Right renal pelvis (tissue), 4 donors: ENCODE measurements at places on chromosomes 1 and 21.

- no peak for DNase-seq
Measured at GRCh38 chr1:117341123-117341522, 26.1 kb upstream of the MAN1A2 start.

GRCh38 chr1:231091415-231091814 is 51.4 kb upstream of the FAM89A start:
- DNase-seq: no peak

GRCh38 chr1:67761091-67761490 is 72.2 kb downstream of the GNG12 start:
- no peak for DNase-seq

DNA sequence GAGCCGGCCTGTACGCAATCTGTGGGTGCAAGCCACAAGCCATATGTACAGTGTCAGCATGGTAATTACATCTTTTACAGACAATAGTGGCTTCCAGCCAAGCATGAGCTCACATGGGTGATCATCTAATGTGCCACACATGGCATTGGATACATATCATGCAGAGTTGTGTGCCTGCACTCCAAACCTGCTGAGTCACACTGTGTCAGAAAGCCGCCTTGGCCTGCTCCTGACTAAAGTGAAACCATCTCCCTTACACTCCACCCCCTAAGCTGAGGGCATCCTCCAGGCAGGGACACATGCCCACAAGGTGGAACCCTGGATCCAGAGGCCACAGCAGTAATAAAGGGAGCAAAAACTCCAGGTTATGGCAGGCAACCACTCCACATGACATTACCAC is 72.5 kb downstream of the KCNT2 start:
- no peak for DNase-seq

- no peak for DNase-seq
Measured at GRCh38 chr1:238139713-238140112, 249.0 kb upstream of the ZP4 start.

GRCh38 chr1:39394598-39394997 is 96.8 kb upstream of the BMP8A start:
- no peak for DNase-seq

- no peak for DNase-seq
Measured at GRCh38 chr1:151684128-151684527, 32.5 kb downstream of the CELF3 start.

DNA sequence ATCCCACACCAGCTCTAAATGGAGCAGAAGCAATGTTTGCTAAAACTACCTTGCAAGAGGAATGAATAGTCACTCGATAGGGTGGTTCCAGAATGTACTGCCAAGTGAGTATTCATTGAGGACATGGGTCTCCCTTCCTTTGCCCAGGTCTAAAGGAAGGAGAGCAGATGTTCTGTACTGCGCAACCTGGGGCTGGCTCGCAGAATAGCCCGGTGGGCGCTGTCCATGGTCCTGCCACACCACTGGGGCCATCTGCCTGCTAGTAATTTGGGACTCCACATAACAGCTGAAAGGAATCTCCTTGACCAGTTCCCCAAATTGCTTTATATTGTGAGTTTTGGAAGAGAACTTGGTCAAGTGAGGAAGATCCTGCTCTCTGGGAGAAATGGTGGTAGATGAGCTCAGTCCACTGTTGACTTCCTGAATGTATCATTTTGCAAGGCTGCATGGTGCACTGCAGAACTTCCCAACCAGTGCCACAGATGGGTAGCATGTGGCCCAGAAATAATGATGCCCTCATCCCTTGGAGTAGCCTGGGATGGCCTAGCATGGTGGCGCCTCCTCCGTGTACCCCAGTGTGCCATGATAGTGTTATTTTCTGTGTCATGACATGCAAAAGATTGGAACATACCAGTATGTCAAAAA is 5.7 kb downstream of the SLC6A17 start:
- DNase-seq: peak; percentile 67

DNA sequence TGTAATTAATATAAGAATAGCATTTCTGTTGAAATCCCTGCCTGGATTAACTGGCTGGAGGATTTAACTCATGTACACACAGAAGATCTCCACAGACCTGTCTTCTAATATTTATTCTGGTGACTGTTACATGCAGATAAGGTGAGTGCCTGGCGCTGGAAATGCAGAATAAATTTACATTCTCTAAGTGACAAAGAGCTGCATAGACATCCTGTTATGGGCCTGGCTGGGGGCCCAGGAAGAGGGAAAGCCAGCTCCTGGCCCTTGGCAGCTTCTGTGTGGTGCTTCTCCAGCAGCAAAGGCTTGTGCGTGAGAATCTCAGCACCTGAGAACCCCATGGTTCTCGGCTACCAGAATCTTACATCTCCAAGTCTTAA is 446.6 kb downstream of the PTPRU start:
- no peak for DNase-seq

DNA sequence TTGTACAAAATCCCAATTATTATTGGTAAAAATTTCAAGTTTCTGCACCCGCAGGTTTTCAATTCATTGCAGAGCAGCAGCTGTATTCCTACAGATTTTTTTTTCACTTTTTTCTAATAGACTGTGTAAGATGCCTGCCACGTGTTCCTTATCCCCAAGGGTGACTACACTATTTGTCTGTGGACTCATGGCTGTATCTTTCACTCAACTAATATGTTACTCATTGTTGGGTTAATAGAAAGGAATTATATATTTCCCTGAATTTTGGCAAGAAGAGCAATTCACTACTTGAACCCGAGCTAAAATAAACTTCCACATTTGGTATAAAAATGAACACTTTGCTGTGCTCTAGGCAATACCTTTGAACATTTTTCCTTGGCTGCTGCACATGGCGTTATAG is 158.7 kb downstream of the NCAM2 start:
- DNase-seq: no peak

DNA sequence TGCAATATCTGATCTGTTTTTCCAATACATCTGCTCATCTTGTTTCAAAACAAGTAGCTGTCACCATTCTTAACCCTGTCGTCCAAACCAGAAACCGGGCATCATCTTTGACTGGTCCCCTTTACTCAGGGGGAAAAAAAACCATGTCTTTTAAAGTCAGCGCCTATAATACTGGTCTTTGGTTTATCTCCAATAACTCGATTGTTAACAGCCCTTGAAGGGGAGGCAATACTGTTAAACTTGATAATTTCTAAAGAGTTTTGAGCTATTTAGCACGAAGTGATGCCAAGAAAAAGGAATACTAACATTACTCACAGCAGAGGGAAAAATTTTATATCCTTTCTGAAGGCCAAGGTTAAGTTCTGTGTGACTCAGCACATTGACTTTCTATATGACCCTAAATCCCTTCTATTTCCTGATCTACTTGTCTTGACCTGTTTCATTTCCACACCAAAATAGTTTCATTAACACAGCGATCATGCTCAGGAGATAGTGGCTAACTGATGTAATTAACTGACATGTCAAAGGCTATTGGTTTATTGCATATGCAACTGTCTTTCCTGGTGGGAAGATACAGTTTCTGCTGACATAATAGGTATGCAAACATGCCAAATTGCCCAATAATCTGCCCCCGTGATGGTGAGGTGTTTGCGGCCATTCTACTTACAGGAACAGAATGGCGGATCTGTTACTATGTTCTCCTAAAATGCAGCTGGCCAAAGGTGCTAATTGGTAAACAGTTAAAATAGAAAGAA is 59.1 kb downstream of the NFIA start:
- no peak for DNase-seq

DNA sequence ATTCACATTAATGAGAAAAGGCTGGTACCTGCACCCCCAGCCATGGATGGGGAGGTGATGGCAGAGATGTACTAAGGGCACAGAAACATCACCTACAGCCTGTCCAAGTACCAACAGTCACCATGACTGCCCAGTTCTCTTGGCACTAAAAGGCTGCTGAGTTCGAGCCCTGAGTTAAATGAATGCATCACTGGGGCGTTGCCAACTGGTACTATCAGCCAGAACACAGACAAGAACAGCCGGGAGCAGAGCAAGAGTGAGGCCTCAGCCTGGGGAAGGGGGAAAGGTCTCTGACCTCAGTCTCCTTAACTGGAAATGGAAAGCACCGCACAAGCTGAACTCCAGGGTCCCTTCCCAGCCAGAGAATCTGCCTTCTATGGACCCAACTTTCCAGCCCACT is 60.5 kb downstream of the GLIS1 start:
- no peak for DNase-seq

- no peak for DNase-seq
Measured at GRCh38 chr1:90707363-90707710, 9.8 kb downstream of the BARHL2 start.

- DNase-seq: no peak
Measured at GRCh38 chr1:115242543-115242942, 95.5 kb downstream of the NGF start.

DNA sequence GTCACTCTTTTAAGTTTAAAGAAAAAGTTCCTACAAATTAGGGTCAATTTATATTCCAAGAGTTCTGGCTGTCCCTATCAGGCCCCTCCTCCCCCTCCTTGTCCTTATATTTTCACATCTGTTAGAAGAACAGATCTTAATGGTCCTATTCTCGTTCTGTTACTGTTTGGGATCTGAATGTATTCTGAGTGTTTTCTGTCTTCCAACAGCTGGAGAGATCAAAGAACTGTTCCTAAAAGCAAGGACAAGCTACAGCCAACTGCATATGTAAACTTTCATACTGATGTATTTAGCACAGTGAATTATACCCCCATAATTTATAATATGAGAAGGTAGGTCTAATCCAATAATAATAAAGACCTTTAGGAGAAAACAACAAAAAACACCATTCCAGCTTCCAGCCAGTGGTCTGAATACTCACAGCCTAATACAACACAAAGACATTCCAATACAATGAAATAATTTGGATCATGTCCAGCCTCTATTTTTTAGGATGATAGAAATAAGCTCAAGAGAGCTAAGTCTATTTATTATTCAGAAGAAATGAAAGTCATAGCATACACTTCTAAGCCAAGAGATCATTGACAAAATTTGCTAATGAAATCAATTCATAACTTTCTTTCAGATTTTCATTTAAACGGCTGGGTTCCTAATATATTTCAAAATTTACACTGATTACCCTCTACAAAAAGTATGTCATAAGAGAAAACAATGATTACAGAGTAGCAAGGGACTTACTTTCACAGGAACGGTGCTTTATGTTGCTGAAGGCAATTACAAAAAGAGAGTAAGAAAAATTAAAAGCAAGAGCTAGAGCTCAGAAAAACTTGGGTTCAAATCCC is 25.3 kb downstream of the WLS start:
- DNase-seq: no peak
